ENCODE measurements at places on chromosomes 13 and 19. TPM values are rescaled to one million over a fixed set of nuclear protein-coding genes. Genes with fewer than 3 reads are reported as not detected.
A peak's percentile ranks its signal among the peaks of the same experiment; 100 is the strongest.

- no peak for DNase-seq
These were observed 48.0 kb upstream of the SLC7A9 start for GRCh38 chr19:32917616-32917996.

DNA sequence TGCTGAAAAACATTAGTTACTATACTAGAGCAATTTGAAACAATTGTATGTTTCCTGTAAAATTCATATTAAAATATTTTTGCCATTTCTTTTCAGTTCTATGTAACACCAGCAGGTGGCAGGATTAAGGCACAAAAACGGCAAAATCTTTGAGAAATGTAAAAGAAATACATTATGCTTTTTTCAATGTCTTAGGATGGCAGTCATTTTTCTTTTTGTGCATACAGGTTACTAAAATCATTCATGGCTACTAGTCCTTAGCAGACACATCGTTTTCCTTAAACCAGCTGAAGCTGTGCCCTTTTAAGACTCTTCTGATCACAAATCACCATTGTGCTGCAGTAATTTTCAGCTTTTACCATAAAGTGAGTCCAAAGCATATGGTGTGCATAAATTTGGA lies 800.7 kb upstream of the SLITRK5 start:
- no peak for DNase-seq

The LENG1 gene
- 4.5 TPM for total RNA-seq

DNA sequence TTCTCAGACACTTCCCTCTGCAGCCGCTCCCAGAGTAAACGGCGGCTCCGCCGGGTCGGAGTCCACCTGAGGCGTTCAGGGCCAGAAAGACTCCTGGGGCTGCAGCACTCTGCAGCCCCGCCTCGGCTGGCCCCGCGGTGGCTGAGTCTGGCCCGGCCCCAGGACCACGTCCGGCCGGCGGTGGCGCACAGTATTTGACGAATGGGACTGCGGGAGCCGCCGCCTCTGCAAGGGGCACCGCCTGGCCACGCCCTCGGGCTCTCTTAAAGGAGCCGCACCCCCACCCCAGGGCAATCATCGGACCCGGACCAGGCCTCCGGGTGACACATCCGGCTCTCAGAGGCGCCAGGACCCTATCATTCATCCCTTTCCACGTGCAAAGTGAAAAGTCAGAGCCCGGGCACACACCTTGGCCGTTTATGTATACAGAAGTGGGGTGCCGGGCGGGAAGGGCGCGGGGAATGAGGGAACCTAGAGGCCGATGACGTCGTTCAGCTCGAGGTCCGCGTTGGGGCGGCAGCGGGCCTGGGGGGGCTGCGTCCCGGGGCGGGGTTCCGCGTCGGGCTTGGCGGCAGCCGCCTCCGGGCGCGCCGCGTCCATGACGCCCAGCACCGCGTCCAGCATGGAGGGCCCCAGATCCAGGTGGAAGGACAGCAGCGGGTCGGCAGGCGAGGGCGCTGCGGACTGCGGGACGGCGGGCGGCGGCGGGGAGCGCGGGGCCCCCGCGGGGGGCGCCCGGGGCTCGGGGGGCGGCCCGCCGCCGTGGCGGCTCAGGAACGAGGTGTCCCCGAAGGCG lies 1.2 kb upstream of the LENG9 start:
- peak; percentile 97 for DNase-seq

GRCh38 chr13:113044391-113045114 lies 61.0 kb upstream of the F7 start:
- DNase-seq, result no peak

DNA sequence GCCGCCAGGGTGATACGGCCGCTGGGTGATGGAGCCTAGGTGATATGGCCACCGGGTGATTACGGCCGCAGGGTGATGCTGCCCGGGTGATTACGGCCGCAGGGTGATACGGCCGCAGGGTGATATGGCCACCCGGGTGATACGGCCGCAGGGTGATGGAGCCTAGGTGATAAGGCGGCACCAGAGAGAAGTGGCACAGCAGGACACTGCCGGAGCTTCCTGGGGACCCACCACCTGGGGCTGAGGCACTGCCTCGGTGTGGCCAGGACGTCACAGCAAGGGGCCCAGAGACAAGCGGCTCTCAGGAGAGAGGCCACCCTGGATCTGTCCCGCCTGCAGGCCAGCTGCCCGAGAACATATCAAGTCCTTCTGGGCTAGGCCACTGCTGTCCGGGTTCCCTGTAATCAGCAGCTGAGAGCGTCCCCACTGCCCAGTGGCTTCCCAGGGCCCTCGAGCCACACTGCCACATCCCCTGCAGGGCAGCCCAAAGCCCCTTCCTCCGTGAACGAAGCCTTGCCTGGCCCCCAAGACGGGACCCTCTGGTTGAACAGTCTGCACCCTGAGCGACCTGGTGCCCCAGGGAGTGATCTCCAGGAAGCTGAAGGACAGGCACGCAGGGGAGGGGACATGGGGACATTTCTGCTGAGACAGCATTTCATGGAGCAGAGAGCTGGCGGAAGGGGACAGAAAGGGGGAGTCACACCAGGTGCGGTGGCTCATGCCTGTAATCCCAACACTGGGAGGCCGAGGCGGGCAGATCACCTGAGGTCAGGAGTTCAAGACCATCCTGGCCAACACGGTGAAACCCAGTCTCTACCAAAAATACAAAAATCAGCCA lies 22.1 kb downstream of the ZNF787 start:
- DNase-seq, result peak; percentile 86
